ENCODE measurements at places on chromosomes 1 and 21.

GRCh38 chr1:183689762-183690204, 36.7 kb upstream of the APOBEC4 start:
- no peak for DNase-seq

DNA sequence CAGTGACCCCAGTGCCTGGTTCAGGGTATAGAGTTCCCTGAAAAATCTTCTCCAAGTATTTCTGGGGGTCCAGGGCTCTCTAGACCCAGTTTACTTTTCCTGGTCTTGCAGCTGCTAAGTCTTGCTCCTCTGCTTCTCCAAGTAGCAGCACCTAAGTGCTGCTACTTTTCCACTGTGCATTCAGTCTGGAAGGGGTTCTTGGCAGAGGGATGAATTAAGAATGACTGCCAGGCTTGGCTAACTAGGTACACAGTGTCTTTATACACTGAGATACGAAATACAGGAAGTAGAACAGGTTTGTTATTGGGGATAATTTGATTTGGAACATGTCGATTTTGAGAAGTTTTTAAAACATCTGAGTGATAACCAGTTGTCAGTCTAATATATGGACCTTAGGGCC, 24.2 kb upstream of the ERICH3 start:
- no peak for DNase-seq

DNA sequence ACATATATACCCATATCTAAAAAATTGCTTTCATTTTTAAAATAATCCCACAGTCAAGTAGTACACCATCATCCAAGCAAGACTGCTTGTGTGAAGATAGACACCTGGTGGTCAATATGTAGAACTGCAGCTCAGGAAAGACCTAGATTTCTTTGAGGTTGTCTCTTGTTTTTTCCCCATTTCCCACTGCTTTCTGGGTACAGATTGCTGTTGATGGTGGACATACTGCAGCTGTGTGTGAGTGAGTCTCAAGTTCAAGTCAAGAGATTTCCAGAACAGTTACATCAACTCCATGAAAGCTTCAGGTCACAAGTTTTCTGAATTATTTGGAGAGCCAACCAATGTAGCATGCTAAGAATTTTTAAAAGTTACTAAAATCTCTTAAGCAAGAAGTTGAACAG, 306.4 kb downstream of the DUSP10 start:
- DNase-seq: peak; percentile 83

DNA sequence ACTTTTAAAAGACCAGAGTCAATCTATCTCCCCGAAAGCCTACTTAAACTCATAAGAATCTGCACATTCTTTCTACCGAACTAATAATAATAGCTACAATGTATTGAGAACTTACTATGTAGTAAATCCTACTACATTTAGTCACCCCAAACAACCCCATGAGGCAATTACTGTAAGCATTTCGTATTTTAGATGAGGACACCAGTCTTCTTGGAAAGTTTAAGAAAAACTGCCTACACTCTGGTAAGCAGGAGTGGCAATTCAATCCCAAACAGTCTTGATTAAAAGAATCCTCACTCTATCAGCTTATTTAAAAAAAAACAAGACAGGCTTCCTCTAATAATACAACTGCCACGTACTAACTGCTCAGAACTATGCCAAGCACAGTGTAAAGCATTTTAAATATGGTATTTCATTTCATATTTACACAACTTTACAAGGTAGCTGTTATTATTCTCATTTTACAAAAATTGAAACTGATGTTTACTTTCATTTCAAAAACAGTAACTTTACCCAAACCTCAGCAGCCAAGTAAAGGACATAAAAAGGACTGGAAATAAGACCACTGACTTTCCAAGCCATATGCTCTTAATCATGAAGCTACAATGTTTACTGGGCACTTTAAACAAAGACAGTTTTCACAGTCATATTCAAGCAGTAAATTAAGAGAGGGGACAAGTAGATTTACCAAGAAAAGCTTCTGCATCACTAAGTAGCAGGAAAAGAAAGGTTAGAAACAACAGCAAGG, 13.9 kb downstream of the ARID4B start:
- DNase-seq: no peak

DNA sequence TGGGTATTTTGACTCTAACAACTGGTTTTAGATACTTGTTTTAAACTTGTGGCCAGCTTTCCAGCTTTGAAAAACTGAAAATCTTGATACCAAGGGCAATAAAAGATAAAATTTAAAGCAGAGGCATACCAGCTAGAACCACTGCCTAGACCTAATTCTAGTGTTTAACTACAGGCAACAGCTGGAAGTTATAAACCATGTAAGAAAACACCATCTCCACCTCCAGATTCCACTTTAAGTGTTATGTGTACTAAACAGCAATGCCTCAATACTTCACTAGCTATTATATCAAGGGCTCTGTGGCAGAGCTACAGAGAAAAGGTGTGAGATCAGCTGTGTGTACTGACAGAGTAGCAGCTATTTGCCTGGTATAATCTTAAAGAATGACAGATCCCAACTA, 69.5 kb downstream of the LPAR3 start:
- no peak for DNase-seq

DNA sequence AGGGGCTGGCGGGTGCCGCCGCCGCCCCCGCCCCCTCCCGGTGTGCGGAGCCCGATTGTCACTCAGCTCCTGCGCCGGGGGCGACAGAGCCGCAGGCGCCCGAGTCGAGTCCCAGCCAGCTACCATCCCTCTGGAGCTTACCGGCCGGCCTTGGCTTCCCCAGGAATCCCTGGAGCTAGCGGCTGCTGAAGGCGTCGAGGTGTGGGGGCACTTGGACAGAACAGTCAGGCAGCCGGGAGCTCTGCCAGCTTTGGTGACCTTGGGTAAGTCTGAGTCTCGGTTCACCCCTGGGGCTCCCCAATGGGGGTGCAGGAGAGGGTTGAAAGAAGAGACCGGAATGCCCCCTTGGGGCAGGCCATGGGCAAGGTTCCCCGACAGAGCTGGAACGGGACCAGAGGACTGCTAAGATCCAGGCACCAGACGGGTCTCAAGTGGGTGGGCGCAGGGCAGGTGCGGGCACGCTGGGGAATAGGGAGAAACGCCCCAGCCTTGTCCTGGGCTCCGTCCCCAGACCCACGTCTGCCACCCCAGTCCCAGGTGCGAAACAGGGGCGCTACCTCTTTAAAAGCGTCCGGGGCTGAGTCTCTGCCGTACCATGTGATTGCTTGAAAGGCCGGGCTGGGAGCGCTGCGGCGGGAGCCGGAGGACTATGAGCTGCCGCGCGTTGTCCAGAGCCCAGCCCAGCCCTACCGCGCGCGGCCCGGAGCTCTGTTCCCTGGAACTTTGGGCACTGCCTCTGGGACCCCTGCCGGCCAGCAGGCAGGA, at the start of gene ADORA1:
Gene ADORA1, plus strand, starts transcription at position 61 of the 765 bp plus-strand sequence. CDS start 1,116 bp downstream, outside the sequence.
- peak; percentile 49 for DNase-seq

- DNase-seq: no peak
Measured at GRCh38 chr1:244318512-244318911, 133.2 kb downstream of the ADSS2 start.

GRCh38 chr1:24991697-24992096, 61.6 kb upstream of the RUNX3 start:
- no peak for DNase-seq

DNA sequence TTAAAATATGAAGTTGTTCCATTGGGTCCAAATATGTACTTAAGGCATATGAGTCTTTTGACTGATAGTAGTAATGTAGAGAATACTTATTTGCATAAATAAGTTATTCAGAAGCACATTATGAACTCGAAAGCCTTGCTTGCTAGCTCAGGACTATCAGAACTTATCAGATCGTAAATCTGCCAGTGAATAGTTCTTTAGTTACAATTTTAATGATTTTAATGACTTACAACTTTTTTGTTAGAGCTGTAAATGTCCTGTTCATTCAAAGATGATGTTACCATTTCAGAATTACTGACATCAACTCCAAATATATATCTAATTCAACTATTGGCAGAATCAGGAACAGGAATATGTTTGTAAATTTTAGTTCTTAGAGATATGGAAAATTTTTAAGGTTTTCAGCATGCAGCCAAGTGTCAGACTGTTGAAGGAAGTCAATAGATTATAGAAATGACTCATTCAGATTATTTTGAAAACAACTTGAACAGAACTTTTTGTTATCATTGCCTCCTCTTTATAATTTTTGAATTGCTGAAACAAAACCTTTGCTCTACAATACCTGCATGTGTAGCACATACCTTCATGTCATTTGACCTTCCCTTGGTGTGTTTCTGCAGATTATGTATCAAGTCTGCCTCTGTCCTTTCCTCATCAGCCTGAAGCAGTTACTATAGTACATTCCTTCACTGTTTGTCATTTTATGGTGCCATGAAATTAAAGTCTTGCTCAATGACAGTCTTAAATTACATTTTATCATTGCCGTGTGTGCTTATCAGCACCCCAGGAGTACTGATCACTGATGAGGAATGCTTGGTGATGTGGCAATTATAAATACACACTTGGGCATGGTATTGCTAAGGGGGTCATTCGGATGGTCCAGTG, 44.9 kb downstream of the LRRC8D start:
- DNase-seq: peak; percentile 52

GRCh38 chr1:11355559-11356475, 82.8 kb downstream of the UBIAD1 start:
- DNase-seq: no peak

DNA sequence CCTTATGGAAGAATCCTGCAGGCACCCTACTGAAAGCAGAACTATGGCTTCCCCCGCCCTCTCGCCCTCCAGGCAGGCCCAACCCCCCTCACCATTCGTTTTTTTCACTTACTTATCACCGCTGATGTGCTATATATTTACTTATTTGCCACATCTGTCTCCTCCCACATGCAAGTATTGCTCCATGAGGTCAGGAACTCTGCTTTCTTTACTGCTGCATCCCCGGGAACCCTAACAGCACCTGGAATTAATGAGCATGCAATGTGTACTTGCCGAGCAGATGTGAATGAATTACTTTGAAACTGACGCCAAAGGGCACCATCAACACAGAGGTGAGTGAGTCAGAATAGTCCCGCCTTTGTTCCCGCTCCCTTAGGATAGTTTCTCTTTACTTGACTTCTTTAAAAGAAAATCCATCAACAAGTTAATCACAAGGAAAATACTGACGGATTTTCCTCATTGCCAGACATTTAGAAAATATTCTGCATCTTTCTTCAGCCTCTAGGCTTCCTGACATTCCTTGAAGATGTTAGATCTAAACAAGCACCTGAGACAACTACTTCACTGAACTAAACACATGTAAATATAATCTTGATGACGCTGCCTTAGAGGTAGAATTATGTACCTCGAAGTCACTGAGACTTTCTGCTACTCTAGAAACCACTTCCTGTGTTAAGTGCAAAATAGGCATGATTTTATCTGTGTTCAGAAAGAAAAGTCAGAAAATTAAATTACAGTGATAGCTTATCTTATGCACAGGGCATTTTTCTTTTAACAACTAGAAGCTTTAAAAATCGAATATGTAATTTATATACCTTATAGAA, 17.5 kb upstream of the RAB4A start:
- peak; percentile 45 for DNase-seq

GRCh38 chr1:961132-961669, 817 bp downstream of the KLHL17 start:
- no peak for DNase-seq

GRCh38 chr1:170521818-170522217, 10.1 kb upstream of the GORAB start:
- DNase-seq: no peak

- DNase-seq: no peak
Measured at GRCh38 chr1:10621906-10622305, 147.2 kb downstream of the PEX14 start.

- DNase-seq: no peak
Measured at GRCh38 chr1:178533121-178533946, 20.4 kb downstream of the TEX35 start.

- DNase-seq: no peak
Measured at GRCh38 chr1:233960386-233960785, 55.9 kb downstream of the SLC35F3 start.

DNA sequence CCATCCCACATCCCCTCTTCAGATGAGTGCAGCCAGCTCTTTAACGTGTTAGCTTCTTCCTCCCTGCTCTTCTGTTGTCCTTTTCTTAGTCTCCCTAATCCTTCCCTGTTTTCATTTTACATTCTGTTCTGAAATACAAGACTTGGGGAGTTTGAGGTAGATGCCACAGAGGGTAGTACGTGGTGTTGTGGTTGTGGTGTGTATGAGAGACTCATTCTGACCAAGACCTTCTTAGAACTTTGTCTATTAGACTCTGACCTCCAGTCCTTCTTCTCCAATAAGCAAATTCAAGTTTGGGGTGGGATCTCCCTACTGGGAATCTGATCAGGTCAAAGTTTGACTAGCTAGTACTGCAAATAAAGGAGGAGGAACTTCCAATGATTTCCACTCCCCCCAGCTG, 39.5 kb downstream of the CACNA1E start:
- no peak for DNase-seq

GRCh38 chr1:180353945-180354344, 123.9 kb downstream of the LHX4 start:
- no peak for DNase-seq

- no peak for DNase-seq
Measured at GRCh38 chr1:200166411-200166810, 138.9 kb downstream of the NR5A2 start.

- DNase-seq: peak; percentile 97
Measured at GRCh38 chr1:10599194-10599861, 124.6 kb downstream of the PEX14 start.

DNA sequence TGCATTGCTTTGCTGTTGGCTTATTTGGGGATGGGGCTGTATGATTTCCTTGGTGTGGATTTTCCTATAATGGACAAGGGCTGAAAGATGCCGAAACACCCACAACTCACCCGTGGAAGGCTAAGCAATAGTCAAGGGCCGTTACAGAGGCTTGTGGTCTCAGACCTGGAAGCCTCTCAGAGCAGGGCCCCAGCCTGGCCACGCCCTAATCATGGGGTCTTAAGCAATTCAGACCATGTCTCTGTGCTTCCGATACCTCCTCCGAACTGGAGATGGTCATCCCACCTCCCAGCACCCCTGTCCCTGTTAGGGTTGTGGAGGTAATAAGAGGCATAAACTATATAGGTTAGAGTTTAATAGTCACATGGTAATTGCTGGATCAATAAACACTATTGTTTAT, 3.4 kb downstream of the ABCG1 start:
- DNase-seq: no peak

DNA sequence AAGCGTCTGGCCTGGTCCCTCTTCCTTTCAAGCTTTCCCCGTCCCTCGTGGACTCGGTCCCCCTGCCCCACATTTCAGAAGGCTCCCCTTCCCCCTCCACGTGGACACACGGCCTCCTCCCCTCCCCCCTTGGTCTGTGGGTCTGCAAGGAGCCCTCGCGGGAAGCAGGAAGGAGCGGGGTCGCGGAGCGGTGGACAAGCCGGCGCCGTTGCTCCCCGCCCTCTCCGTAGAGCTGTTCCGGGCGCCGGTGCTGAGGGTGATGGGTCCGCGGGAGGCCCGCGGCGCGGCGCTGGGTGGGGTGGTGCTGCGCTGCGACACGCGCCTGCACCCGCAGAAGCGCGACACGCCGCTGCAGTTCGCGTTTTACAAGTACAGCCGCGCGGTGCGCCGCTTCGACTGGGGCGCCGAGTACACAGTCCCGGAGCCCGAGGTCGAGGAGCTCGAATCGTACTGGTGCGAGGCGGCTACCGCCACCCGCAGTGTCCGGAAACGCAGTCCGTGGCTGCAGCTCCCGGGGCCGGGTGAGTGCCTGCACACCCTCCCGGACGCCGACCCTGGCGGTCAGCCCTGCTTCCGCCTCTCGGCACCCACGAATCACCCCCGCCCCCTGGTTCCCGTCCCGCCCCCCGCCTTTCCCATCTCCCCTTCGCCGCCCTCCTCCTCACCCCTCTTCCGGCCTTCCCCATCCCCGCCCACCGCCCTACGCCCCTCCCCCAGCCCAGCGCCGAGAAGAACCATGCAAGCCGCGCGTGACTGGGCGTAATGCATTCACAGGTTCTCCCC, 5.3 kb downstream of the FCRLB start:
- peak; percentile 70 for DNase-seq

GRCh38 chr1:170240409-170240808, 94.7 kb downstream of the NTMT2 start:
- no peak for DNase-seq

All from kidney glomerular epithelial cell (primary cell).